ENCODE measurements at places on chromosomes 3 and 15. TPM values are rescaled to one million over a fixed set of nuclear protein-coding genes. Genes with fewer than 3 reads are reported as not detected.

The ARGFX gene
- total RNA-seq, result not detected

The CCR9 gene
- total RNA-seq, result not detected

The NR1I2 gene
- total RNA-seq, result 0.05 TPM

The STRIT1 gene
- total RNA-seq, result not detected

The MESP2 gene
- not detected for total RNA-seq

The CCDC54 gene
- total RNA-seq, result not detected

The GOLGA8Q gene
- total RNA-seq, result not detected

The CCR2 gene
- total RNA-seq, result not detected

The FEZF2 gene
- not detected for total RNA-seq

The MFN1 gene
- total RNA-seq, result 29.6 TPM

The LSM3 gene
- total RNA-seq, result 23.5 TPM

The PLCL2 gene
- total RNA-seq, result 8.9 TPM

The BOC gene
- 0.27 TPM for total RNA-seq

The ZIC1 gene
- total RNA-seq, result not detected

The PLD1 gene
- total RNA-seq, result 36.4 TPM

The ANXA2 gene
- total RNA-seq, result 4,790 TPM

The FYTTD1 gene
- 48.7 TPM for total RNA-seq

The ONECUT1 gene
- not detected for total RNA-seq

The HRH1 gene
- total RNA-seq, result 11.2 TPM
